ENCODE measurements at places on chromosomes 4 and X. TPM values are rescaled to one million over a fixed set of nuclear protein-coding genes. Genes with fewer than 3 reads are reported as not detected.

Gene CT45A5
- total RNA-seq = not detected

Gene TCEAL7
- total RNA-seq = not detected

Gene DUX4
- not detected for total RNA-seq

Gene CXCL11
- not detected for total RNA-seq

Gene SSX1
- not detected for total RNA-seq

Gene NXF2
- not detected for total RNA-seq

Gene STARD8
- total RNA-seq = 1.0 TPM

Gene KIAA1210
- not detected for total RNA-seq

Gene ARMCX2
- not detected for total RNA-seq
